ENCODE measurements at places on chromosomes 7 and 10. TPM values are rescaled to one million over a fixed set of nuclear protein-coding genes. Genes with fewer than 3 reads are reported as not detected.

- no peak for DNase-seq
Observed at GRCh38 chr10:119723624-119724023, 2.2 kb upstream of the INPP5F start.

DNA sequence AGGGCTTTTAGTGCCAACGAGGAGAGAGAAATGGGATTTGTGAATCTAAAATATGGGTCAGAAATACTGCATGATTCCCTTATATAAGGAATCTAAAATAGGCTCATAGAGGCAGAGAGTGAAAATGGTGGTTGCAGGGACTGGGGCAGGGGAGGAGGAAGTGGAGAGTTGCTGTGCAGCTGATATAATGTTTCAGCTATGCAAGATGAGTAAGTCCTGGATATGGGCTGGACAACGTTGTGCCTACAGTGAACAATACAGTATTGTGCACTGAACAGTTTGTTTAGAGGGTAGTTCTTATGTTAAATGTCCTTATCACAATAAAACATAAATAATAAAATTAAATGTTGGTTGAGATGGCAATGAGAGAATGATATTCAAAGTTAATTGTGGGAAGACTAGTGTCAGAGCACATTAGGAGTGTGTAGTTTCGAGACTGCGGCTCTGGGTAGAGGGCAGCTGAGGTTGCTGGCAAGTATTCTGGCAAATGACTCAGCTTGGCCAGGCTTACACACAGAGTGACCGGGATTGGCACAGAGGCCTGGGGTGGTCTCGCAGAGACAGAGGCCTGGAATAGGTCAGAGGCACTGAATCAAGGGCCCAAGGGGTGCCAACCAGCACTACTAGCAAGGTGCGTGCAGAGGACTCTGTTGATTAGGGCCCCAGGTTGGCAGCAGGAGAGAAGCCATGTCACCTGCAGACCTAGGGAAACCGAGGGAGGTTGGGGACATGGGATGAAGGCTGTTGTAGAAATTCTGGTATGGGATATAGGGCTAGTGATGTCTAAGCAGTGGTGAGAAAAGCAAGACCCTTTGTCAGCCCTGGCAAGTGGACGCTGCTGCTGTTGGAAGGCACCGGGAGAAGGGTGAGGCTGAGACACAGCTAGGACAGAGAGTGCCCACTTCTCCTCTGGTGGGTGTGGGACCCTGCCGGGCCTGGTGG lies 2.8 kb upstream of the DEPP1 start:
- no peak for DNase-seq

DNA sequence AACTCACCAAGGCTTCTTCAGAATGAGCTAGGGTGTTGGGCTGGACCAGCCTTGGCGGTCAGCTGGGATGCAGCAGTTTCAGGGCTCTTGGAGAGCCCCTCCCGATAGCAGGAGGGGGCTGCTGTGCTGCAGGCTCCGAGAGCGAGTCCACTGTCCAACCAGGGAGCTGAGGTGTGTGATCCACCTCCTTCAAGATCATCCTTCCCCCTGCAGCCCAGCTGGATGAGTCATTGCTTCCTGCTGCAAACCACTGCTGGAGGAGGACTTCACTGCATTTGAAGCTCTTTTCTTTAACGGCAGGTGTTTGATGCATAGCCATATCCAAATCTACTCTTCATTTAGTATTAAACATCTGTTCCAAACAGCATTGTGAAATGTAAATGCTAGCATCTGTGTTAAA lies 54.2 kb upstream of the EBF3 start:
- peak; percentile 45 for DNase-seq

DNA sequence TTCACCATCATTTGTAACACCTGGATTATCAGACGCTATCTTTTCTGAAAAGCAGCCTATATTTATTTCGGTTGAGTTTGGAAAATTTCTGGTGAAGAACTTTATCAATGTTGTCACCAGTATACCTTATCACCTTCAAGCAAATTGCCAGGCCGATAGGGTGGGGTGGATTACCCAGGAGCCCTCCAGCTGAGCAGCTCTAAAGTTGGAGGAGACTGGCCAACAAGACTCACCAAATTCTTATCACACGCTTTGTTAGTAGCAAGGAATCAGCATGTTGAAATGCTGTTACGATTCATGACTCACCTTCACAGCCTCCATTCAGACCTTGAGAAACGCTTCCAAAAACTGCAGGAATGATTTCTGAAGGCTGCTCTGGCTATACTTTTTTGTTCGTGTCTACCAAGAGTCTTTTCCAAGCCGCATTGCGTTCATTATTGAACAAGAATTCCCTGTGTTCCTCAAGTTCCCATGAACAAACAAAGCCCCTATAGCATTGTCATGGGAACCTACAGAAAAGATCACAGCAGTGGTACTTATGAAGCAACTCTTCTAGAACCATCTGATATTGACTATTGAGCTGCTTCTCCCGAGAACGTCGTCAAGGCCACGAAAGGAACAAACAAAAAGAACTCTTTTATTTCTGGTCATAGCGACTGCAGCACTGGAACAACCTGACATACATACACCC lies 291.4 kb downstream of the SFMBT2 start:
- DNase-seq = no peak

DNA sequence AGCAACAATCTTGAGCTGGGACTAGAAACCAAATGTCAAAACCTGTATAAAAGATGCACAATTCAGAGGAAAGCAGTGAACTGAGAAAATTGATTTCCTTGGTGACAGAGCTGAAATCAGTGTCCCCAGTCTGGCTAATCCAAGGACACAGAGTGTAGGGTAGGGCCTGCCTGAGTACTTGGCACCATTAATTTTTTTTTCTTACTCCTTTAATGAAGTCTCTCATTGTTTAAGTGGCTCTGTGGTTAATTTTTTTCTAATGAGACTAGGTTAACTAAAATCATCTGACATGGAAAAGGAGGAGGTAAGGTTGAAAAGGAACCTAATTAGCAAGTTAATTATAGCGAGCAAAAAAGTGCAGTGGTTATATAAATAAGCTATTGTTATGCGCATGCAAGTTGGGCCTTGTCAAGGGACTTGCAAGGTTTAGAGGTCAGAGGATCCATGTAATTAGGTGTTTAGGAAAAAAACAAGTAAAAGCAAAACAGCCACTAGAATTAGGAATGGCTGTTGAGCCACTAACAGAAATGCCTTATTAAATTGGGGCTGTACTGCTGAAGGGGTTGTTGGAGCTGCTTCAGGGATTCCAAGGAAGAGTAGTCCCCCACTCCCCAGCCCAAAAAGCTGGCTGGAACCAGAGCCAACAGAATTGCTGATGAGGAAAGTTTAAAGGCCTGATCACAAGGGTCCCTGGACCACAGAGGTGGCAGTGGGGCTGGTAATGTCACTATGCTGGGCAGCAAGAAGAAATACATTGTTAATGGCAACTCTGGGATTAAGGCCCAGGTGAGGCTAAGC lies 58.9 kb upstream of the STRIP2 start:
- DNase-seq = no peak

GRCh38 chr10:49691588-49691987 lies 12.1 kb downstream of the C10orf53 start:
- no peak for DNase-seq

- DNase-seq = no peak
Observed at GRCh38 chr7:91169830-91170191, 94.4 kb upstream of the FZD1 start.

DNA sequence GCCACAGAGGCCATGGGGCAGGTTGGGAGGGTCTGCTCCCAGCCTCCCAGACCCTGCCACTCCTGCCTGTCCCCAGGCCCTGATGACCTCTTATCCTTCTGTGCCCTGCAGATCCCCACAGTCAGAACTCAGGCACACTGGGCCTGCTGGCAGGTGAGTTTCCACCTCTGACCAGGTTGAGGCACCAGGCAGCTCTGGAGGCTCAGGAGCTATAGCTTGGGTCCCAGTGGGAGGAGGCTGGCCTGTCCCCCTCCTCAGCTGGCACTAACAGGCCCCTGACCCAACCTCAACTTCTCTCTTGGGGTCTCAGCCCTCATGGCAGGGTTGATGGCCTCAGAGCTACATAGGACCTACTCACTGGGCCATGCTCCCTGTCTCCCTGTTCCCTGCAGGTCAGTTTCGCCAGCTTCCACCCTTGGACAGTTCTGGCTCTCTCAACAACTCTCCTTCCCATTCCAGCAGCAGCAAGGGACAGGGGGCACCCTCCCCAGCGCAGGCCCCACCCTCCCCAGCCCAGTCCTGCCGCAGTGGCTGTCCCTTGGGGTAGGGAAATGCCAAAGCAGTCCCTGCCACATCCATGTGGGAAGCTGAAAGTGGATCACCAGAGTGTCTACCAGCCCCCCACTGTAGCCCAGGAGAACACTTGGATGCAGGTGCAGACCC lies 2.7 kb upstream of the AEBP1 start:
- no peak for DNase-seq

DNA sequence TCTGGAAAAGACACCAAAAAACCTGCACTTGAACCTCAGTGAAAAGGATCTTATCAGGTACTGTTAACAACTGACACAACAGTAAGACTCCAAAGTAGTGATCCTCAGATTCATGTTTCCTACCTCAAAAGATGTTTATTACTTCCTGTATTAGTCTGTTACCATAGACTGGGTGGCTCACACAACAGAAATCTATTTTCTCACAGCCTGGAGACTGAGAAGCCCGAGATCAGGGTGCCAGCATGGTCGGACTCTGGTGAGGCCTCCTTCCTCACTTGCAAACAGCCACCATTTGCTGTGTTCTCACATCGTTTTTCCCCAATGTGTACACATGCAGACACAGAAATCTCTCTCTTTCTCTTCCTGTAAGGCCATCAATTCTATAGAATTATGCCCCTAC lies 154.0 kb upstream of the THSD7A start:
- no peak for DNase-seq

GRCh38 chr7:55498142-55498541 lies 74.2 kb downstream of the VOPP1 start:
- DNase-seq = peak; percentile 49

- DNase-seq = no peak
Observed at GRCh38 chr7:106450716-106451115, 165.9 kb upstream of the NAMPT start.

DNA sequence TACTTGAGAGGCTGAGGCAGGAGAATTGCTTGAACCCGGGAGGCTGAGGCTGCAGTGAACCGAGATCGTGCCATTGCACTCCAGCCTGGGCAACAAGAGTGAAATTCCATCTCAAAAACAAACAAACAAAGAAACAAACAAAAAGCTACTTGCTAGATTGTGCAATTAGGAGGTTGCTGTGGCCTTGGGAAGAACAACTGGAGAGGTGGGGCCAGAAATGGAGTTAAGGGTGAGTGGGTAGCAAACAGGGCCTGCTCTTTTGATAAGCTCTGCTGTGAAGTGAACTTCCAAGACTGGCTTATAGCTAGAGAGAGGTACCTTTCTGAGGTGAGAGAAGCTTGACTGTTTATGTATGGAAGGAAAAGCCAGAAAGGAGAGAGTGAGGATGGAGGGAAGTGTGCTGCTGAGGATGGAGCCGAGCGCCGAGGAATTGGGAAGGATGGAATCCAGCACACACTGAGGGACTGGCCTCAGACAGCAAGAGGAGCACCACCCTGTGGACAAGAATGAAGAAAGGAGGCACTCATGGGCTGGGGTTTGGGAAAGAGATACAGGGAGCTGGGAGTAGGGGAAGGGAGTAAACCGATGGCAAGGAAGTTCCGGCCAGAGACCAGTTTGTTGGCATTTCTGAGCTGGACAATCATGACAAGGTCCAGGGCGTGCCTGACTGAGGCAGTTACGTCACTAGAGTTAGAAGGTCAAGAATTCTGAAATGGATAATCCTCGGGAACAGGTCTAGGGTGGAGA lies 7.0 kb upstream of the RPEL1 start:
- DNase-seq = no peak

DNA sequence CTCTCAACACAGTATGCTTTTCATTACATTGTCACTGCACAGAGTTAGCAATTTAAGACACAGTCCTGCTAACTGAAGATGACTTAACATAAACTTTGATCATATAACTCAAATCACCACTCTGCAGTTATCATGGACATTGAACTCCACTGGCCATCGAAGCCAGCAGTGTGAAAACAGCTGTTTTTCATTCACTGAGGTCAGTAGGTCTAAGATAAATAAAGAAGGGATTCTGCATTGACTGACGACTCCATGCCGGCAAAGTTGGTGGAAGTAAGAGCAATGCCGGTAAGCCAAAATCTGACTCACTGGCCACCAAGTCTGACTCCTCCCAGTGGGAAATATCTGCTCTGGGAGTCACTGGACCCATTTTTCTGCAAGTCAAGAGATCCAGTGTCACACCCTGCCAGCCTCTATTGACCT lies 449.9 kb upstream of the ANKRD30A start:
- DNase-seq = no peak

DNA sequence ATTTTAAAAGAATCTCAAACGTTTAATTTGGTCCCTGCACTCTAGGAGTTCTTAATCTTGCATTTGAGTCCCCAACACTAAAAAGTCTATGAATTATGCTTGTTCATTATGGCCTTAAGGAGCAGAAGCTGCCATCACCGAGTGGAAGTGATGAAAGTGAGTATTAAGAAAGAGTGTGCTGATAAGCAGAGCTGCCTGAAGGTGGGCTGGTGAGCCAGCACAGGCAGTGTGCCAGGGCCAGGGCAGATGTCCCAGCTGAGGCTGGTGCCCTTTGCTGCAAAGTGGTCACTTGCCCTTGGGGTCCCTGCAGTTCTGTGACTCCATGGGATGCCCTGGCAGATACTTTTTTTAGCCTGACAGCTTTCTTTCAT lies 72.9 kb upstream of the LOXL4 start:
- DNase-seq = no peak

- DNase-seq = no peak
Observed at GRCh38 chr10:93595378-93596161, 5.5 kb downstream of the RBP4 start.

GRCh38 chr7:105672801-105673200 lies 91.5 kb upstream of the EFCAB10 start:
- no peak for DNase-seq

DNA sequence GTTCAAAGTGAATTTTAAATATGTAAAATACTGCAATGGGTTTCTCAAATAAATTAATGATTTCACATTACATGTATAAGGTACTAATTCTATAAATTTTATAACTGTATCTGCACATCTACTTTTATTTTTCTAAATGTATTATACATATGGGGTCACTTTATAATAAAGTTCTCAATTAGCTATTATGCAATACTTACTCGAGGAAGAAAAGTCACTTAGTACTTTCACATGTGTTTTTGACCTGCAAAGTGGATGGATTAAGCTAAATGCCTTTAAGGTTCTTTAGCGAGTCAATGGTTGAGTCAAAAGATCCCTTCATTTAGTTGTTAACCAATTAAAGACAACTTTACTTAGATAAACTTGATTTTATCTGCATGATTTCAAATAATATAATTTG lies 437.8 kb downstream of the ANKRD7 start:
- no peak for DNase-seq

DNA sequence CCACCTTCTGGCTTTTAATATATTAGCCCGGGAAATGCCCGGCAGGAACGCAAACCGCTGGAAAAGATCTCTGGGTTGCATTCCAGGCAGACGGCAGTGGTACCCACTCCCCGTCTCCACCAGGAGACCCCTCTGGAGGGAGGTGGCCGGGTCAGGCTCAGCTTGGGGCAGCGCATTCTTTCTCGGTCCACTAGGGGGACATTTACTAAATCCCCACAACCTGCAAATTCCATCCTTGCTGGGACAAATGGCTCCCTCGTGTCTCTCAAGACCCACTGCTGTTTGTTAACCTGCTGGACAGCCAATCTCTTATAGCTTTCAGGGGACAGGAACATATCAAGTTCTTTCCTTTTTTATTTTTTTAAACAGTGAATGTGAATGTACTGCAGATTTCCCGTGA lies 45.8 kb upstream of the CARD11 start:
- DNase-seq = no peak

The GIMAP8 gene
- total RNA-seq = 8.7 TPM

The ANKRD7 gene
- 1.4 TPM for total RNA-seq

The NDUFA5 gene
- 63.7 TPM for total RNA-seq

The CDH23 gene
- total RNA-seq = 2.7 TPM

The SMO gene
- total RNA-seq = 1.7 TPM

The SYT15B gene
- 0.16 TPM for total RNA-seq

The FAM237B gene
- total RNA-seq = not detected

The HMX2 gene
- 0.90 TPM for total RNA-seq

The CFAP69 gene
- total RNA-seq = 0.69 TPM
